Activated gamma-delta T cell (primary cell): ENCODE measurements at places on chromosomes 5 and 9.
A peak's percentile ranks its signal among the peaks of the same experiment; 100 is the strongest.

- peak; percentile 75 for DNase-seq
Observed at GRCh38 chr9:112332977-112333638, at the start of gene PTBP3. TSS of gene PTBP3 (minus strand) at chr9:112333619. CDS start at chr9:112297865, 35,754 bp downstream.

- DNase-seq, result no peak
Observed at GRCh38 chr5:91272858-91273257, 110.3 kb downstream of the ARRDC3 start.

DNA sequence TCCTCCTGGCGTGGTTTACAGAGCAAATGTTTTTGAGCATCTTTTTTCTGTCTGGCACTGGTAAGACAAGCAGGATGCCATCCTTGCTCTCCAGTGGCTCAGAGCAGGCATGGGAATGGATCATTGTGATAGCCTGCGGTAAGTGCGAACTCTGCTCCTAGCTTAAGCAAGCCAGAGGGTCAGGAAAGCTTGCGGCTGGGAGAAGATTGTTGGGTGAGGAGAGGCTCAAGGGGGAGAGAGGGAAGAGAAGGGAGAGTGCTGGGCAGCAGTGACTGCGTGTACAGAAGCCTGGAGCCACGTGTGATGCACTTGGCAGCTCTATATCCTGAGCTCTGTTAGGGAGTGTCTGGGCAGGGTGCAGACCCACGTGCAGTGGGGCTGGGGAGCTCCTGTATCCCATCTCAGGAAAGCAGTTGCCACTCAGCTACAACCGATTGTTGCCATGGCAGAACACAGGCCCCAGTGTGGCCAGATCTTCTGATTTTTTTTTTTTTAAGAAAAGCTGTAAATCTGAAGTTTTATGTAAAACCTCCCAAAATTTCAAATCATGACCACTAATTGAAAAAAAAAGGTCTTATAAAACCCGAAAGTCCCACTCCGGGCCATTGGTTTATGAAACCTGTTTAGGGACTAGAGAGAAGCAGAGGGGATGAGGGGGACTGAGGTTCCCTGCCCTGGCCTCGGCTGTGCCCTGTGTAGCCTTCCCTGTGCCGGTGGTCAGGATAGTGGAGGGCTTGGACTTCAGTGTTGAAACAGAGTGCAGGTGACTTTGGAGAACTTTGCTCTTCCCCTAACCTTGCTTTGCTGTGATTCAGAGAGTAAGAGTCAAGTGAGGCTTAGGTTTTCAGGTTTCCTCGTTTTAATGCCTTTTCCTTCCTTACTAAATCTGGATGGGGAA, 67.3 kb downstream of the ZNF618 start:
- no peak for DNase-seq

GRCh38 chr5:146644831-146645230, 128.8 kb upstream of the GPR151 start:
- DNase-seq, result no peak
